Activated CD4-positive, alpha-beta T cell treated with anti-CD3 and anti-CD28 coated beads, Interleukin-10, Interleukin-2, amounts not matched to agents 100 ng/mL and 50 ng/mL, durations not matched to agents 16 hours and 8 hours (primary cell): ENCODE measurements at places on chromosomes 6 and 20.

DNA sequence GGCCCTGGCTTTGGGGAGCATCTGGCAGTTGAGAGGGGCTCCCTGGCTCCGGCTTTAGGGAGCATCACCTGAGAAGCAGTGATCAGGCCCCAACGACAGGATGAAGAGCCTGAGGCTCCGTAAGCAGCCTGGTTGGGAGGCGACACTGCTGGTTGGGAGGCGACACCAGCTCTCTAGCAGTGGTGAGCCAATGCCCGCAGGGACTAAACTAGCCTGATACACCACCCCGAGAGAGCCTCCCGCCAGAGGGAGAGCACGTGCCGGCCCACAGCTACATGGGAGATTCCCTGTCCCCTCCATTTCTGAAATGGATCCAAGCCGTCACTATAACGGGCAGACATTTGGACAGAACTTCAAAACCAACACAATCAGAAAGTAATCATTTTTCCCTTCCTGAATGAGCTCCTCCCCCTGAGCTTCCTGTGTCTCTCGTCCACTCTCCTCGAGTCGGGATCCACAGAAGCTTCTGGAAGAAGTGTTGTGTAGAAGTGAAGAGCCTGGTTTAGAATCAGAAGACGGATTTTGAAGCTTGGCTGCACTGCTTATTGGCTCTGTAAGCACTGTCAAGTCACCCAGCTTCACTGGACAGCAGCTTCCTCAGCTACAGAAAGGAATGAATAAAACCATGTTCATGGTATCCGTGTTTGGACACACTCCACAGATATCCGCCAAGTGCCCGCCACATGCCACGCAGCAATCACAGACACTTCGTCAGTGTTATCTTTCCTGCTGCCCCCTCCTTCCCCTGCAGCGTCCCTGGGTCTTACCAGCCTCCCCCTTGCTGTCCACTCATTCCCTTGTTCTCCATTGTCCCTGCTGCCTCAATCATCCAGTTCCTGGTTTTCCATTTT, 199.6 kb downstream of the TTLL2 start:
- DNase-seq = no peak

DNA sequence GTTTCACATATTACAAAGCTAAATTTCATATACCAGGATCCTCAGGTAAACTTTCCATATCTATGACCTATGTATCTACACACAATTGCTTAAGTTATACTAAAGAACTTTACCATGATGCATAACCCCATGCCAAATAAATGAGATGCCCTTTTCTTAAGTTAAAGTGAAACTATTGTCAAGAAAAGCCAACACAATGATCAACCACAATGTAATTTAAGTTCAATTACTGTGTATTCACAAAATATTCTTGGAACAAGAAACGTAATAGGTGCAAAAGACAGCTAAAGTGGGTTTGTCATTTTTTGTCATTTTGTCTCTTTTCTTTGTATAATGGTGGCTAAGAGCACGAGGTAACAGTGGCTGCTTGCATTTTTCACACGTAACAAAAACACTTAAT, 158.0 kb upstream of the SHLD1 start:
- DNase-seq = peak; percentile 28

DNA sequence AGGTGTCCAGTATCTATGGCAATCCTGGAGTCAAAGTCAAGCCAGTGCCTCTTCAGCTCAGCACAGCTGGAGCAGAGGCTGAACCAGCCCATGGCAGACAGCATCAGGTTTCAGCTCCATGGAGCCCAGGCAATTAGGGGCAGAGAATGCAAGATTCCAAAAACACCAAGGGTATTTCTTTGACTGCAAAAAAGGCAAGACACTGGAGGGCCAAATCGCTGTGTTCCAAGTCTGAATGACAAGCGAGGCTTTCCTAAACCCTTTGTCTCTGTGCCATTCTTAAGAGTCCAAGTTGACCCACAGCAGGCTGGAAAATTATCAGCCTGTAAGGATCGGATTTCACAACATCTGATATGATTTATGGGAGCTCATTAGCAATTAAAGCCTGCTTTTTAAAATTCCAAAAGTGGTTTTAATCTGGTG, 49.7 kb upstream of the TGM3 start:
- DNase-seq = no peak

DNA sequence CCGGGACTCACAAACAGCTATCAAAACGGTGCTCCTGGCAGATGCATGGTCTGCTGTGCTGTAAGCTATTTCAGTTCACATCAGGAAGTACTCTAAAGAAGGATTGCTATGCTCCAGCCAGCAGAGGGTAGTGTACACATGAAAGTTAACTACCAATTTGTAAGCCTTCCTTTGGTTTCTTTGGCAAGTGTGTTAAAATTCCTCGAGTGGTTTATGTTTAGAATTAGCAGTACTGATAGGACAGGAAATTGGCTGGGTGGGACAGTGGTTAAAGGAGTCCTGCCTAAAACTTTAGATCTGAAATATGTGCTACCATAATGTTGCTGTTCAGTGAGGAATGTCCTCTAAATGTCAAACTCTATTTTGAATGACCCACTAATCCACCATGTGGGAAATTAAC, 47.4 kb downstream of the TRMT11 start:
- peak; percentile 16 for DNase-seq

GRCh38 chr6:36888654-36889481, 3.1 kb downstream of the C6orf89 start:
- no peak for DNase-seq

GRCh38 chr20:49668181-49668877, 45.3 kb downstream of the B4GALT5 start:
- DNase-seq = peak; percentile 82

GRCh38 chr6:45320349-45320748, 7.8 kb upstream of the RUNX2 start:
- no peak for DNase-seq

DNA sequence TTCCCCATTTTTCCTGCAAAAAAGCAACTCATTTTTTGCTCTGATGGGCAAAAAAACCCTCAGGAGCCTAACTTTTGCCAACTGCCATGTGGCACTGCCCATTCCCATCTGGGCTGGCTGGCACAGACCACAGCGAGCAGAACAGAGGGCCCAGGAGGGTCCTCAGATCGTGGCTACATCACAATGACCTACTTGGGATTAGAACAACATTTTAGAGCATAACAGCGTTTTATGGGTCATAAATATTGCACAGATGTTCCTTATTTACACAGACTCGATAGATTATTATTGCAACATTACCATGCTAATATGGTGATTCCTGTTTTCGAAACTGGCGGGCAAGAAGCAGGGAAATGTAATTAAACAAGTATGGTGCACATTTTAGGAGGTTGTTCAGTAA, 28.0 kb downstream of the PTPRT start:
- DNase-seq = no peak

GRCh38 chr6:2103765-2104523, 141.5 kb downstream of the GMDS start:
- DNase-seq = peak; percentile 36

DNA sequence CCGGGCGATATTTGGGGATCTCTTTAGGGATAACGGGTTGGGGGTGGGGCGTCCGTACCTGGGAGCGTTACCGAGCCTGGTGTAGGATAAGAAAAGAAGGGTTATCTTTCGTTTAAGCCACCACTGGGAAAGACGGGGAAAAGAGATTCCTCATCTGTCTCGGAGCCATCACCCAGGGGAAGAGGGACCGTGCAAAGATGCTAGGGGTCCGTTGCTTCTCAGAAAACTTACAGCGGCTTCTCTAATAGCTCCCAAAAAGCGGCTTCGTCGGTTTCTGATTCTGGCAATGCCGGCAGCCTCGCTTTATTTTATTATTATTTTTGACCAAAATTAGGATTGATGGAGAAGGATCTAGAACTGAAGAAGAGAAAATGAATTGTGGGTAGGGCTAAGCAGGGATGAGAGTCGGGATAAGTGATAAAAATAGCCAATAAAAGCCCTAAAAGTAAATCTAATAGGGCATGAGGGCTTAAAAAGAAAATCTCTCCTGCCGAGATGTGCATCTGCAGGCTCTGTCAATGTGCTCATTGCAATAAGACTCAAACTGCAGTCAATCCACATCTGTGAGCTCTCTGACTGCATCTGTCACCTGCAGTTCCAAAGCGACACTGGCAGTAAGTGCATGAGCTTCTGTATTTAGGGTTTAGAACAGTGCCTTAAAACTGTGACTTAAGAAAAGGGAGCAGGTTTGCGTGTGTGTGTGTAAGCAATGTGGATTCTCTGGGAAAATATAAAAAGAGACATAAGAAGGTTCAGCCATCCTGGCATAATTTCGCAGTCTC, 801 bp downstream of the TBPL1 start:
- peak; percentile 22 for DNase-seq

DNA sequence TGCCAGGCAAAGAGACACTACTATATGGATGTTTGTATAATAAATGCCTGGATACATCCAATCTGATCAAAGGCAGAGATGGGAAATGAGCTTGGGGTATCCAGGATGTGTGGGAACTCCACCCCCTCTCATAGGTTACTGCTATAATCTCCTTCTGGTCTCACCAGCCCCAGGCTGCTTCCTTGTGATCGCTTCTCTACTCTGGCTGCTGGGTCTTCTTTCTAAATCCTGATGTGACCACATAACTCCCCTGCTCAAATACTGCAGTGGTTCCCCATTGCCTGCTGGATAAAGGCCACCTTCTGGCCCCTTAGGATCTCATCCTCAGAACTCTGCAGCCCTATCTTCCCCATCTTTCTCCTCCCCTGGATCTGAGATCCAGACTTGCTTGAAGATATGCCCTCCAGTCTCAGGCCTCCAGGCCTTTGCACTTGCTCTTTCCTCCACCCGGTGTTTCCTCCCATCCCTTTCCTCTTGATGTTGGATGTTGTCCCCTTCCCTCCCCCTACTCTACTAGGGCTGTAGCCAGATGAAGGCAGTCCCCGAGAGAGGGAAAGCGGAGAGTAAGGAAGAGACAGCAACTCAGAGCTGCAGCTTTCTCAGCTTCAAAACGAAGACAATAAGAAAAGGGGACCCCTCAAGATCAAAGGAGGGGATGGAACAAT, 828 bp upstream of the XKR7 start:
- DNase-seq = no peak

GRCh38 chr20:24776755-24777271, 172.3 kb upstream of the CST7 start:
- no peak for DNase-seq

DNA sequence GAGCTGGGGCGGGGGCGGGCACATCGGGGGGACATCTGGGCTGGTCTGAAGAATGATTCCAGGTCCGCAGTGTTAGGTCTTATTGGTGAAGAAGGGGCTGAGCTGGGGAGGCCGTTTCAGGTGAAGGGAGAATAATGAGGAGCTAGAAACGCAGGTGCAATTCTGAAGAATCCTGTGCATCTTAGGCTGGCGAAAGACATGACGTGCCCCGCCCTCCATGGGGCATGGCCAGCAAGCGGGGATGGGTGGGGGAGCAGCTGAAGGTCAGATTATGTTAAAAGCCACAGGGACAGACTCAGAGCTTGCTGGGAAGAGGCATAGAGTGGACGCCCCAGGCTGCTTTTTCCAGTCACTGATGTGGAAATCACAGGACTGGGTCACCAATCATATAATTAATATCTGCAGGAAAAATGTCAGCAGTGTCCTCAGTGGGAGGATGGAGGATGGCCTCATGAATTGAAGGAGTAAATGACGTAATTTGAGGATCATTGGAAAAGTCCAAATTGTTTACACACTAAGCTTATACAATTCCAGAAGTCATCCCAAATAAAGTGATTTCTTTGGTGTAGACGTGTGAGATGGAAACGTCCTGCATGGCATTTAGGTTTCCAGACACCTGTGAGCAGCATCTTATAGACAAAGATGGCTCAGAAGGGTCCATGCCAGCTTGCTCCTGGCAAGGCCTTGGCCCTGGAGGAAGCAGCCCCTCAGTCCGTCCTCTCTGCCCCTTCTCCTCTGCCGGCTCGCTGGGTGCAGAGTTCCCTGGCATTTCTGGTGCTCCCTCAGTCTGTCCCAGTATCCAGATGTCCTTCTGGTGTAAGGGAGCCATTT, 109.6 kb upstream of the FRMD1 start:
- DNase-seq = no peak

GRCh38 chr6:53793318-53794136, 1.3 kb upstream of the LRRC1 start:
- DNase-seq = peak; percentile 38

GRCh38 chr20:35248641-35249475, 22.4 kb downstream of the MMP24 start:
- no peak for DNase-seq

DNA sequence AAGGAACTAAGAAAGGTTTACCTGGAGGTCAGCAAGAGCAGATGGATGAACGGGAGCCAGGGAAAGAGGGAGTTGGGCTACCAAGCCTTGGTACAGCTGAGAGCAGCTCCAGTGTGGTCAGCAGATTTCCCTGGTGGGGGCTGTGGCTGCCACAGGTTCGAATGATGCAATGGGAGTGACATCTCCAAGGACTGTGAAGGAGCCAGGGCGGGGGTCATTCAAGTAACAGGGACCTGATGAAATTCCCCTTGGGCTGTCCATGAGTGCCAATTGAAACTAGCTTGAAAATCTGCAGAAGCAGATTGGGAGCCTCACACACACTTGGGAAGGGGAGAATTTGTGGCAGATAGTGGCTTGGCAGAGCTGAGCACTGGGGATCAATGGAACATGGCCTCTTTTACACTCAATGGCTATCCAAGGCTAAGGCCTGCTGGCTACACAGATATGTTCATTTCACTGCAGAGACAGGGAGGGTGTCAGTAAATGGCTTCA, 247.0 kb upstream of the ECI2 start:
- no peak for DNase-seq

- DNase-seq = no peak
These were observed 24.7 kb downstream of the MGME1 start for GRCh38 chr20:17993546-17993945.

- DNase-seq = no peak
These were observed 4.0 kb downstream of the TTPAL start for GRCh38 chr20:44479643-44480042.
